ENCODE measurements at places on chromosomes 3 and 15. TPM values are rescaled to one million over a fixed set of nuclear protein-coding genes. Genes with fewer than 3 reads are reported as not detected.

The POLR2M gene
- total RNA-seq: 265 TPM

The RPL39L gene
- 20.4 TPM for total RNA-seq

The AADACL2 gene
- total RNA-seq: not detected

The BNIP2 gene
- 136 TPM for total RNA-seq

The TRIM71 gene
- not detected for total RNA-seq

The ECE2 gene
- not detected for total RNA-seq

The MEGF11 gene
- total RNA-seq: not detected

The ARRDC4 gene
- 1.1 TPM for total RNA-seq

The EPHB1 gene
- 2.1 TPM for total RNA-seq

The THOC7 gene
- 50.6 TPM for total RNA-seq

The CLDN18 gene
- total RNA-seq: not detected

The LHFPL4 gene
- total RNA-seq: not detected

The FBXO40 gene
- total RNA-seq: not detected

The ASB14 gene
- not detected for total RNA-seq

The ACKR4 gene
- 0.09 TPM for total RNA-seq

The AGTR1 gene
- not detected for total RNA-seq

The TMPRSS7 gene
- total RNA-seq: not detected

All from dermis lymphatic vessel endothelial cell (primary cell).